ENCODE measurements at places on chromosomes 5 and 9. TPM values are rescaled to one million over a fixed set of nuclear protein-coding genes. Genes with fewer than 3 reads are reported as not detected.

DNA sequence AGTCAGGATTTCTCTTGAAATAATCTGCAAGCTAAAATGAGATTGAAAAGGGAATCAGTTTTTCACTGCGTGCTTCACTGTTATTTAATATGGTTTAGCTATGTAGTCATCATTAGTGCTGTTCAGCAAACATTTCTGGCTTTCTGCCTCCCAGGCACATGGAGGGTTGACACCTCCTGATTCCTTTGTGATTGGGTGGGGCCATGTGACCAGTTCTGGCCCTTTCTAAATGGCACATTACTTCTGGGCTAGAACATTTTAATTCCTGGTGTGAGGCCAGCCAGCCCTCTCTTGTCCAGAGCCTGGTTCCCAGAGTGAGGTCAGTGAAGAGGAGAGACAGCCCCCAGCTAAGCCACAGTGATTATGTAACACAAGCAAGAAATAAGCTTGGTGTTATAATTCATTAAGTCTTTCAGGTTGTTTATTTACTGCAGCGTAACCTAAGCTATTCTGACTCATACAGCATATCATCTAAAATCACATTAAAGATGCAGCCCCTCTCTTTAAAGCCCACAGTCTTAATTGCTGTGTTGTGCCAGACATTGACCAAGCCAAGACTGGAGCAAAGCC lies 17.4 kb upstream of the ARSI start:
- no peaks in the 10 kb centered on the region for H3K36me3 ChIP-seq
- H3K4me3 ChIP-seq, result no peak overlapping the region
- H3K4me1 ChIP-seq, result no peaks in the 10 kb centered on the region
- no peak for DNase-seq
- no peaks in the 10 kb centered on the region for H3K27me3 ChIP-seq
- no peak overlapping the region for H3K27ac ChIP-seq

GRCh38 chr5:172403189-172403796 lies 51.0 kb downstream of the SH3PXD2B start:
- H3K36me3 ChIP-seq, result no peaks in the 10 kb centered on the region
- H3K4me1 ChIP-seq, result no peaks in the 10 kb centered on the region
- no peak overlapping the region for H3K4me3 ChIP-seq
- H3K27ac ChIP-seq, result no peak overlapping the region
- H3K27me3 ChIP-seq, result no peaks in the 10 kb centered on the region
- no peak for DNase-seq

GRCh38 chr5:149212198-149212951 lies 59.3 kb upstream of the AFAP1L1 start:
- no peaks in the 10 kb centered on the region for H3K36me3 ChIP-seq
- H3K27ac ChIP-seq, result no peak overlapping the region
- no peaks in the 10 kb centered on the region for H3K4me1 ChIP-seq
- H3K4me3 ChIP-seq, result no peak overlapping the region

GRCh38 chr9:80378669-80379293 lies 807.0 kb downstream of the TLE4 start:
- no peak overlapping the region for H3K27ac ChIP-seq
- no peaks in the 10 kb centered on the region for H3K4me1 ChIP-seq
- H3K4me3 ChIP-seq, result no peak overlapping the region
- DNase-seq, result no peak
- no peaks in the 10 kb centered on the region for H3K27me3 ChIP-seq

- H3K4me3 ChIP-seq, result no peak overlapping the region
- no peaks in the 10 kb centered on the region for H3K36me3 ChIP-seq
- no peaks in the 10 kb centered on the region for H3K4me1 ChIP-seq
- no peak overlapping the region for H3K27ac ChIP-seq
Measured at GRCh38 chr5:3032513-3032912, 281.0 kb upstream of the IRX2 start.

GRCh38 chr5:153516504-153517240 lies 26.2 kb downstream of the GRIA1 start:
- H3K4me1 ChIP-seq, result no peaks in the 10 kb centered on the region
- H3K27me3 ChIP-seq, result no peaks in the 10 kb centered on the region
- H3K4me3 ChIP-seq, result no peak overlapping the region
- H3K36me3 ChIP-seq, result no peaks in the 10 kb centered on the region
- DNase-seq, result no peak

The NFIB gene
- not detected for total RNA-seq

- no peak for DNase-seq
- H3K4me1 ChIP-seq, result no peaks in the 10 kb centered on the region
- H3K27me3 ChIP-seq, result no peaks in the 10 kb centered on the region
- H3K27ac ChIP-seq, result no peak overlapping the region
- no peak overlapping the region for H3K4me3 ChIP-seq
Measured at GRCh38 chr5:86125731-86126601, 491.8 kb upstream of the COX7C start.

DNA sequence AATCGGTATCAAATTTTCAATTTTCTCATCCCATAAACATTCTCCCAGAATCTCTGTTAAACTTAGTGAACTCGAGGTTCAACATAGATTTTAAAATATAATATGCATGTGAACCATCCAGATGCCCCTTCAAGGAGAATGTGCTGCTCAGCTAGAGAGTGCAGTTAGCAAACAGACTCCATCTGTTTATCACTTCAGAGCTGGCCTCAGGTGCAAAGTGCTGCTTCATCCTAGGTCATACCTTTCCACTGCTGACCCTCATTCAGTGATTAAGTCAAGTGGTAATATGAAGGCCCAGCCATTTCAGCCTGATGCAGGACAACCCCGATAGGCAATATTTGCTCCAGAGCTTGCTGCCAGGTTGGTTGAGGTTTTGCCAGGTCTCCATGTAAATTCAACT lies 339.0 kb upstream of the POU5F2 start:
- no peak overlapping the region for H3K4me3 ChIP-seq
- no peaks in the 10 kb centered on the region for H3K4me1 ChIP-seq
- DNase-seq, result no peak
- H3K27me3 ChIP-seq, result no peaks in the 10 kb centered on the region
- H3K36me3 ChIP-seq, result no peaks in the 10 kb centered on the region
- H3K27ac ChIP-seq, result no peak overlapping the region

DNA sequence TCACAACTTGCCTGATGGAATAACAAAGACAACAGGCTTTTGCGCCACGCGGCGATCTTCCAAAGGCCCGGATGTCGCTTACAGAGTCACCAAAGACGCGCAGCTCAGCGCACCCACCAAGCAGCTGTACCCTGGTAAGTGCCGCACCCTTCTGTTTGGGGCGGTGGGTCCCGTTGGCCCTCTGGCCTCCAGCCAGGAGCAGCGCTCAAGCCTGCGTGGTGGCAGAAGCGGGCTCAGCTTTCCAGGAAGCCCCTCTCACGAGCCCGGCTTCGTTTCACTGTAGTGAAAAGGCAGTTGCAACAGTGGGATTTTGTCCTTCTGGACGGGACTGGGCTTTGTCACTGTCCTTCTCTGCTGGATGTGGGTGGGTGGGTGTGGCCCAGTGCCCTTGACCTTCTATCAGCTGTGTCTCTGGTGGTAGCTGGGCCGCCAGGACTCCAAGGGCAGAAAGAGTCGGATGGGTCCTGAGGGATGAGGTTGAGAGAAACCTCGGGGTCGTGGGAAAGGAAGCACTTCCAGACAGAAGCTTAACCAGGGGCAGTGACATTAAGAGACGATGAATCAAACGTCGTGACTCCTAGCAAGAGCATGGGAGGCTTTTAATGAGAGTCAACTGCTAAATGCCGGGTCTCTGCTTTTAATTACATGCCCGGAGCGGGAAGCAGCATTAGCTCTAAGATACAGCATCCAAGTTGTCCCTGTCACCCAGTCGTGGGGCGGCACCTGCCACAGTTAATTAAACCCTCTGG lies 49.5 kb downstream of the COL5A1 start:
- no peaks in the 10 kb centered on the region for H3K27me3 ChIP-seq
- no peaks in the 10 kb centered on the region for H3K4me1 ChIP-seq
- H3K27ac ChIP-seq, result no peak overlapping the region
- no peak overlapping the region for H3K4me3 ChIP-seq
- H3K36me3 ChIP-seq, result no peaks in the 10 kb centered on the region

DNA sequence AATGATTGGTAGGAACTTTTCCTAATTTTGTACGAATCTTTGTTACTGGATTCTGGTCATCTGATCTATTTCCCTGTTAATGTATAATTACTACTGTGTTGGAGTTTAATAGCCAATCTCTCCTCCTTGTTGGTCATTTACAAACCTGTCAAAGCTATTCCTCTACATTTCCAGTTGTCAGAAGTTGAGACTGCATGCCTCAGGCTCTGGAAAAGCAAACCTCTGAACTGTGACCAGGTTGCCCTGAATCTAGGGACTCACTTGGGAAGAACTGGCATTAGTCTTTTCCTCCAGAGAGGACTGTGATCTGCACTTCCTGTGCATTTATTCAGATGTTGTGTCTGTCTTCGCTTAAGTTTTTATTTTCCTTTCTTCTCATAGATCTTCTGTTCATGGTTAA lies 16.1 kb downstream of the PDLIM4 start:
- H3K27me3 ChIP-seq, result no peaks in the 10 kb centered on the region
- H3K27ac ChIP-seq, result no peak overlapping the region
- no peaks in the 10 kb centered on the region for H3K4me1 ChIP-seq
- H3K36me3 ChIP-seq, result no peaks in the 10 kb centered on the region

The PRELID1 gene
- 344 TPM for total RNA-seq

- H3K27ac ChIP-seq, result no peak overlapping the region
- DNase-seq, result no peak
- H3K36me3 ChIP-seq, result no peaks in the 10 kb centered on the region
Measured at GRCh38 chr9:90834828-90835595, 33.4 kb downstream of the SYK start.

DNA sequence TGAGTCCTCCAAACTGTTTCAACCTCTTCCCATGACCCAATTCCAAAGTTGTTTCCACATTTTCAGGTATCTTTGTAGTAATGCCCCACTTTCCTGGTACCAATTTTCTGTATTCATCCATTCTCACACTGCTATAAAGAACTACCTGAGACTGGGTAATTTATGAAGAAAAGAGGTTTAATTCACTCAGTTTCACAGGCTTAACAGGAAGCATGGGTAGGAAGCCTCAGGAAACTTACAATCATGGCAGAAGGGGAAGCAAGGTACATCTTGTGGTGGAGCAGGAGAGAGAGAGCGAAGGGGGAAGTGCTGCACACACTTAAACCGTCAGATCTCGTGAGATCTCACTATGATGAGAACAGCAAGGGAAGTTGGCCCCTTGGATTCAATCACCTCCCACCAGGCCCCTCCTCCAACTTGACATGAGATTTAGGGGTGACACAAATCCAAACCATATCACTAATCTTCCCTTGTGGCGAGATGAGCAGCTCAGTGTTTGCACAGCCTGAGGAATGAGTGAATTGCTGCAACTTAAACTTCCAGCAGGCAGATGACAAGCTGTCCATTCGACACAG lies 42.9 kb downstream of the TRIP13 start:
- H3K27me3 ChIP-seq, result no peaks in the 10 kb centered on the region
- no peak overlapping the region for H3K27ac ChIP-seq
- DNase-seq, result no peak
- H3K4me3 ChIP-seq, result no peak overlapping the region
- no peaks in the 10 kb centered on the region for H3K36me3 ChIP-seq

GRCh38 chr5:88667496-88668201 lies 215.3 kb downstream of the MEF2C start:
- H3K36me3 ChIP-seq, result no peaks in the 10 kb centered on the region

The PCDHGA3 gene
- not detected for total RNA-seq

DNA sequence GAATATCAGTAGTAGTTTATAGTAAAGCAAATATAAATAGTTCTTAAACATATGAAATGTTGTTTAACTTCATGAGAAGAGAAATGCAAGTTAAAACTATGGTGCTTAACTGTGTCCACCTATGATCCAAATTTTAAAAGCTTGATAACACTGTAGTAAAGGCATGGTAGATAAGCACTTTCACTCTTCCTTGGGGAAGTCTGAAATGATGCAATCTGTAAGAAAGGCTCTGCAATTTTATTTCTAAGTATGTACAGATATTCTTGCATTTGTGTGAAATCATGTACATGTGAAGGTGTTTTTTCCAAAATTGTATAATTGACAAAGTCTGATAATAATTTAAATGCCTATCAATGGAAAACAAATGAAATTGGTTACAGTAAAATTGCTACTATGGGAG lies 66.9 kb downstream of the SYK start:
- H3K4me3 ChIP-seq, result no peak overlapping the region
- H3K36me3 ChIP-seq, result no peaks in the 10 kb centered on the region
- H3K4me1 ChIP-seq, result peaks cover 6% of the 10 kb centered on the region
- H3K27ac ChIP-seq, result no peak overlapping the region
- no peaks in the 10 kb centered on the region for H3K27me3 ChIP-seq

- H3K27me3 ChIP-seq, result no peaks in the 10 kb centered on the region
- DNase-seq, result no peak
- no peaks in the 10 kb centered on the region for H3K4me1 ChIP-seq
- H3K4me3 ChIP-seq, result no peak overlapping the region
Measured at GRCh38 chr5:7518947-7519560, 123.1 kb downstream of the ADCY2 start.

The PAEP gene
- not detected for total RNA-seq

The TMEFF1 gene
- 0.38 TPM for total RNA-seq

The TMEM252 gene
- not detected for total RNA-seq

DNA sequence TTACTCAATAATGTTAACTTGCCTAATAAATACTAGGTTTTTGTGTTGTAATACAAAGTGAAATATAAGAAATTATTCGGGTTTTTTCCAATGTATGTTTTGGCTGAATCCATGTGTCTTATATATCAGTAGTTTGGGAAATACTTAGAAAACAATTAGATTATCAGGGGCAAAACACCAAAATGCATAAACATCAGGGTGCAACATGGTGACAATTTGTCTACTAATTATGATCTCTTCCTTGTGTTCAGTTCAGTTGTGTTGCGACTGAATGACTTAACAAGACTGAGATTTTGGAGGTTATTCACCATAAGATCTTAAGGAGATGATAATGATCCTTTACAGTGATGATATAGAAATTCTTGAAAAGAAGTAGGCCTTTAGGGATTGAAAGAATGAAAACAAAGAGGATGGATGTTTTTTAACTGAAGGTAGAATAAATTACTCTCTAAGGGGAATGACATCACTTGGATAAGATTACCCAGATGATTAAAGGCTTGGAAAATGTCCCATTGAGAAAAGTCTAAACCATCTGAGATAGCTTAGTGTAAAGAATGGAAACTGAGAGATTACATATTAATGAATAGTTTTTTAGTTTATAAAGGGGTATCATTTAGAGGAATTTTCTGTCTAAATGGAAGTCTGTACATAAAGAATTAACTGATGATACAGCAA lies 415.8 kb downstream of the SPATA31D1 start:
- no peaks in the 10 kb centered on the region for H3K36me3 ChIP-seq
- H3K4me1 ChIP-seq, result no peaks in the 10 kb centered on the region
- H3K27ac ChIP-seq, result no peak overlapping the region
- H3K4me3 ChIP-seq, result no peak overlapping the region
- no peak for DNase-seq

The ESM1 gene
- 0.20 TPM for total RNA-seq

DNA sequence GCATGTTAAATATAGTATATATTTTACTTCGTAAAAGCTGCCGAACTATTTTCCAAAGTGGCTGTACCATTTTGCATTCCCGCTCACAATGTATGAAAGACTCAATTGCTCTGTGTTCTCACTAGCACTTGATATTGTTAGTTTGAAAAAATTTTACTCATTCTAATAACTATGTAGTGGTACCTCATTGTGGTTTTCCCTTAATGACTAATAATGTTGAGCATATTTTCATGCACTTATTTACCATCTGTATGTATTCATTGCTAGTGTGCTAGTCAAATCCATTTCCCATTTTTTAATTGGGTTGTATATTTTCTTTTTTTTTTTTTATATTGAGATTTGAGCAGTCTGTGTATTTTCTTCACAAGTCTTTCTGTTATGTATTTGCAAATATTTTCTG lies 58.4 kb downstream of the RANBP17 start:
- no peaks in the 10 kb centered on the region for H3K27me3 ChIP-seq
- H3K27ac ChIP-seq, result no peak overlapping the region
- no peak for DNase-seq
- H3K4me3 ChIP-seq, result no peak overlapping the region

GRCh38 chr9:91418215-91418610 lies 5.4 kb downstream of the NFIL3 start:
- H3K4me3 ChIP-seq, result no peak overlapping the region
- H3K4me1 ChIP-seq, result peaks cover 25% of the 10 kb centered on the region

The CCDC112 gene
- 1.6 TPM for total RNA-seq

The C6 gene
- not detected for total RNA-seq

The BHMT2 gene
- not detected for total RNA-seq

The LECT2 gene
- total RNA-seq, result not detected
